SIG-M5 (cell line): ENCODE measurements at places on chromosomes 6 and 20.

- no peak for DNase-seq
These were observed 37.4 kb downstream of the GNAS start for GRCh38 chr20:58889798-58890517.

DNA sequence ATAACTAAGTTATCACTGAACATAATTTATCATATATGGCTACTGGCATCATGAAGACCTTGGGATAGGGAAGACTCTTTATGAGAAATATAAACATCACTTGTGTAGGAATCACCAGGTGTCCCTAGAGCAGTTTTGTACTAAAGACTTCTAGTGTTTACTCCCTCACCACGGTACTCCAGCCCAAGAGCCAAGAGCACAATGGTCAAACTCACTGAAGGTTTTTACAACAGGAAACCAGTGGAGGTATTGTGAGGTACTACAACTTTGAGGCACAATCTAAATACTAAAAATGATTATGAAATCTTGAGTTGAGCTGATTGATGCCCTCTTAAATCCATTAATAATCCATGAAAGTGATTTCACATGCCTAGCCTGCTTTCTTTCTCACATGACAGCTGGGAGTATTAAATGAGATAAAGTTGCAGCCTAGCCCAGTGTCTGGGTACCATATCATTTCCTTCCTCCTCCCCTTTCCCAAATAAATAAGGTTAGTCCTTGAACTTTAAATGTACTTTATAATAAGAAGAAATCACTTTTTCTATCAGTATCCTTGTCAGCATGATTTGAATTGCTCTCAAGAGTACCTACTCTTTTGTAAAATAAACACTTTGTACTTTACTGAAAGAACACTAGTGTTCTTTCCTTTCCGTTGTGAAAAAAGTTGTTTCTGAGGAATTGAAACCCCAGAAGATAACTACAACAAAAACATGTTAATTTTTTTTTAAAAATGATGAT is 26.5 kb downstream of the GLO1 start:
- DNase-seq = no peak

DNA sequence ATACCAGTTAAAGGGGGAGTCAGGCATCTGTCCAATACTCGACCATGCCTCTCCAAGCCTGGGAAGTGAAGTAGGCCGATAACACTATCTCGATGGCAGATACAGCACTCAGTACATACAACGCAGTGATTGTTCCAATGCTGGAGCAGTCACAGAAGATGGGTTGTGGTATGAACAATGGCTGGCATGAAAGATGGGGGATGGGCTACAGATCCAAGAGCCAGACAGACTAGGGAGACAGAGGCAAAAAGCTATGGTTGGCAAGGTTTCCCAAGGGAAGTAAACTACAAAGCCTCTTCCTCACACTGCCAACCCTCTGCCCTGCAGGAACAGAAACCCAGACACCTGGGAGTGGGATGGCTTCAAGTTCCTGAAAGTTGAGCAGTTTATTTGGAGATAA is 19.2 kb downstream of the FKBP1A start:
- DNase-seq = no peak

GRCh38 chr6:35258858-35259193 is 709 bp upstream of the ZNF76 start:
- no peak for DNase-seq

- DNase-seq = no peak
These were observed 115.1 kb downstream of the MAN1A1 start for GRCh38 chr6:119234457-119234856.

DNA sequence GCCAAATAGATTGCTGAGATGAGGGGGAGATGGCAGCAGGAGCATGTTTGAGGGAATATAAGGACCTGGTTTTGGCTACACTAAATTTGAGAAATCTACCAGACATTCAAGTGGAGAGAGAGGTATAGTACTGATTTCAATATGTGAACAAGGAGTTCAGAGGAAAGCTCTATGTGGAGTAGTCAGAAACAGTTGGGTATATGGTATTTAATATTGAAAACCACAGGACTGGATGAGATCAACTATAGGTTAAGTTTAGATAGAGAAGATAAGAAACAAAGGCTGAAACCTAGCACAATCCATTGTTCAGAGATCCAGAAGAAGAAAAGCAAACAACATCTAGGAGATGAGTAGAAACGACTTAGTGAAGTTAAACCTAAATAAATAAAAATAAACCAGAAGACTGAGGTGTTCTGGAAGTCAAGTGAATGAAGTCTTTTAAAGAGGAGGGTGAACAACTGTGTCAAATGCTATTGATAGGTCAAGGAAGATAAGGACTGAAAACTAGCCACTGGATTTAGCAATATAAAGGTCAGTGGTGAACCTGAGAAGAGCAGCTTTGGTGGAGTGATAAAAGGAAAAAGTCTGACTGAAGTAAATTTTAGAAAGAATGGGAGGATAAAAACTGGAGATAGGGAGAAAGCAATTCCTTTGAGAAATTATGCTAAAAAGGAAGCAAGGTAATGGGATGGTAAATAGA is 121.2 kb upstream of the RUNX2 start:
- DNase-seq = no peak

- DNase-seq = no peak
These were observed 23.3 kb downstream of the ADGRG6 start for GRCh38 chr6:142325111-142325510.

DNA sequence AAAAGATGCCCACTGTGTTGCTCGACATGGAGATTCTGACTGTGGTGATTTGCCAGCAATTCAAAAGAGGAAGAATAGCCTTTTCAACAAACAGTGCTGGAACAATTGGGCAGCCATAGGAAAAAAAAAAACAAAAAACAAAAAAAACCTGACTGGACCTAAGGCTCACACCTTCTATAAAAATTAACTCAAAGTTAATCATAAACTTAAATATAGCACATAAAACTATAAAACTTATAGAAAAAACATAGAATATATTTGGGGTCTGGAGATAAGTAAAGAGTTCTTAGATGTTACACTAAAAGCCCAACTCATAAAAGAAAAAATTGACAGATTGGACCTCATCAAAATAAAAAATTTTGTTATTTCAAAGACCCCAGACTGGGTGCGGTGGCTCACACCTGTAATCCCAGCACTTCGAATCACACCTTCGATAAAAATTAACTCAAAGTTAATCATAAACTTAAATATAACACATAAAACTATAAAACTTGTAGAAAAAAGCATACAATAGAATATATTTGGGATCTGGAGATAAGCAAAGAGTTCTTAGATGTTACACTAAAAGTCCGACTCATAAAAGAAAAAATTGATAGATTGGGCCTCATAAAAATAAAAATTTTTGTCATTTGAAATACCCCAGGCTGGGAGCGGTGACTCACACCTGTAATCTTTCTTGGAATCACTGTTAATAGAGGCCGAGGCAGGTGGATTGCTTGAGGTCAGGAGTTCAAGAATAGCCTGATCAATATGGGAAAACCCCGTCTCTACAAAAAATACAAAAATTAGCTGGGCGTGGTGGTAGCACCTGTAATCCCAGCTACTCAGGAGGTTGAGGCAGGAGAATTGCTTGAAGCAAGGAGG is 115.6 kb upstream of the FAM83B start:
- DNase-seq = no peak

DNA sequence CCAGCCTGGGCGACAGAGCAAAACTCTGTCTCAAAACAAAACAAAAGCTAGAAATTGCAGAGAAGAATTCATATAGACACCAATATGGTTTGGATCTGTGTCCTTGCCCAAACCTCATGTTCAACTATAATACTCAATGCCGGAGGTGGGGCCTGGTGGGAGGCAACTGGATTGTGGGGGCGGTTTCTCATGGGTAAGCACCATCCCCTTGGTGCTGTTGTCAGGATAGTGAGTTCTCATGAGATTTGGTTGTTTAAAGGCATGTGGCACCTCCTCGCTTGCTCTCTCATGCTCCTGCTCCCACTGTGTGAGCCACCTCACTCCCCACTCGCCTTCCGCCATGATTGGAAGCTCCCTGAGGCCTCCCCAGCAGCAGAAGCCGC is 15.2 kb downstream of the NINL start:
- no peak for DNase-seq

DNA sequence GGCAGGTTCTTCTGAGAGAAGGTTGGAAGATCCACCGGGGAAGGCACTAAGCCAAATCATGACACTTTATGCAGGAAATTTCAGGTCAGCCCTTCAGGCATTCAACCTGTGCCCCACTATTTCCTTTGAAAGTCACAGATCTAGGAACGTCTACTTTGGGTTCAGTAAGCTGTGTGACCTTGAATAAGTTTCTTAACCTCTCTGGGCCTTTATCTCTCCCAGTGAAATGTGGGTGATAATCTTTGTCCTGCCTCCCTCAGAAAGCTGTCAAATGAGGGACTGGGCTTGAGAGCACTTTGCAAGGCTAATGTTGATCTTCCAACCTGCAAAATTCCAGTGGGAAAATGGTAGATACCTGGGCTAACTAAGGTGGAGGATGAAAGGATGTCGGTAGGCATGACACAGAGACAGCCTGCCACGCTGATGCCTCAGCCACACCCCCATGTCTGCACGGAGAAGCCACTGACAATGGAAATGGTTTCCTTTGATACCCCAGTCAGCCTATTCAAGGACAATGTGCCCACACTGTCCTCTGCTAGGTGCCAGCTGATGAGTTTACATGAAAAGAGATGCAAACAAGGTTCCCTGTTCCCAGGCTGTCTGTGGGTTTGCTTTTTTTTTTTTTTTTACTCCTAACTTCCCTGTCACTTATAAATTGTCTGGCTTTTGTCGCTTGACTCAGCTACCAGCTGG is 9.3 kb downstream of the BNIP5 start:
- no peak for DNase-seq

DNA sequence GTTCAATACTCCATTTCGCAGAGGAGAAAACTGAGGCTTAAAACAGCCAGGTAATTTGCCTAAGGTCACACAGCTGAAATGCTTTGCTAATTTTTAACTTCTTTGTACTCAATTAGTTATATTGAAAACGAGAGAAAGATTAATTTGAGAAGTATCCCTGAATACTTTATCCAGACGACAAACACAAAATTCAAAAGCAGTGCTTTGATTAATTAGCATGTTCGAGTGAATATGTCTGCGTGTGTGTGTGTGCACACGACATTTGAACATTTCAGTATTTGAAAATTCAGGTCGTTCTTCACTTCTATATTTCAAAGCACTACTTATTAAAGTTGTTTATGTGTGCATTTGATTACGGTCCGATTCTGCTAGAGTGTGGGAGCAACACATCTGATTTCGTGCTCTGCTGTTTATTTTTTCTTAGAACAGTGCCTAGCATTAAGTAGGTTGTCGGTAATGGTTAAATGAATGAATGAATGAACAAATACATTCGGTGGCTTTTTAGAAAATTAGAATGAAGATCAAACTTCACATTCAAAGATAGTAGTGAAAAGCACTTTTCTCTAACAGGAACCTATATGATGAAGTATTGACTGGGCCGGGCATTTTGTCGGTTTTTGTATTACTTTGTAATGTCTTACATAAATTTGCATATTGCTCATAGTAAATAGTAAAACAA is 36.9 kb upstream of the SYNCRIP start:
- no peak for DNase-seq

- no peak for DNase-seq
These were observed 64.3 kb downstream of the BCAS4 start for GRCh38 chr20:50859161-50859560.

- DNase-seq = no peak
These were observed 113.4 kb downstream of the MAP3K4 start for GRCh38 chr6:161104966-161105365.

DNA sequence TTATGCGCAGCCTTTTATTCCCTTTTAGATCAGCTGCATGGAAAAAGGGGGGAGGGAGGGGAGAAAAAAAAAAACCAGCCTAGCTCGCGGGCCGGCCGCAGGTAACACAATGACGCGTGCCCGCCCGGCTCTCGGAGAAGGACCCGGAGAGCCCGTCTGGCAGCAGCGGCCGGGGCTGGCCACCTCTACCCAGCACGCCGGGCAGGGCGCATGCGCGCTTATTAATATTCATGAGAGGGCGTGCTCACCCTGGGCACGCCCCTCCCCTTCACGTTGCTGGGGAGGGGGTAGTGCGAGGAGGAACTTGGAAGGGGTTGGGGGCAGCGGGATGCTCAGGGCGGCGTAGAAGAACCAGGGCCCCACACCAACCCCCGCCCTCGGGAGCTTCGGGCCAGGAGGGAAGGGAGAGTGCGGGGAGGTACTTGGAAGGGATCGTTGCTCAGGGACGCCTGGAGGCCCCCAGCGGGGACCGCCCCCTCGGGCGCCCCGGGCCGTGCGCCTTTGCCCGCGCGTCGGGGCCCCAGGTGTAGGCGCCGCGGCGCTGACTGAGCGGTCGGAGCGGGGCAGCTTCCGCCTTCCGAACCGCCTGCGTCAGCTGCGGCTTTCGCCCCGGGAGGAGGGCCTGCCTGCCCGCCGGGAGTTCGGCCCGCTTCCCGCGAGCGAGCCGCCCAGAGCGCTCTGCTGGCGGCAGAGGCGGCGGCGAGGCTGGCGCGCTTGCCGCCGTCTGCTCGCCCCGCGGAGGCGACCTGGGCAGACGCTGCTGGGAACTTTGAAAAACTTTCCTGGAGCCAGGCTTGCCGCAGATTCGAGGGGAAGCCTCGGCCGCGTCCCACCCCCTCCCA is at the start of gene JAG1:
JAG1 (minus strand) TSS at position 158 of the 842 bp plus-strand sequence. CDS start 469 bp downstream, outside the sequence.
- no peak for DNase-seq

DNA sequence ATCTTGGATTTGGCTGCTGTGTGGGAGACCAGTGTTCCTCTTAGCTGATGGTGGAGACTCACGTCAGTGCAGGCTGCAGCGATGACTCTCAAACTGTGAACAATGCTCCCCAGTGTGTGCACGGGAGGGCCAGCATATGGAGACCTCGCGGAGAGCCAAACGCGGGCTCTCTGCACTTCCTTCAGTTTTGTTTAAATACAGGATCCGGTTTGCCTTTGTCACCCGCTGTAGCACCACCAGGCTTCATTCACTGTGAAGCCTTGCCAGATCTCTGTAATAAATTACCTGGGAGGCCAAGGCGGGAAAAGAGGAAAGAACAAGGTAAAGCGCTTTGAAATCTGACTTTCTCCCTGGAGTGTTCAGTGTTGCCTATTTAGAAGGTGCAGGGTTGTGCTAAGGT is 30.7 kb upstream of the TMEM14A start:
- DNase-seq = no peak

- DNase-seq = no peak
These were observed 15.4 kb upstream of the ERVFRD-1 start for GRCh38 chr6:11126876-11127275.

DNA sequence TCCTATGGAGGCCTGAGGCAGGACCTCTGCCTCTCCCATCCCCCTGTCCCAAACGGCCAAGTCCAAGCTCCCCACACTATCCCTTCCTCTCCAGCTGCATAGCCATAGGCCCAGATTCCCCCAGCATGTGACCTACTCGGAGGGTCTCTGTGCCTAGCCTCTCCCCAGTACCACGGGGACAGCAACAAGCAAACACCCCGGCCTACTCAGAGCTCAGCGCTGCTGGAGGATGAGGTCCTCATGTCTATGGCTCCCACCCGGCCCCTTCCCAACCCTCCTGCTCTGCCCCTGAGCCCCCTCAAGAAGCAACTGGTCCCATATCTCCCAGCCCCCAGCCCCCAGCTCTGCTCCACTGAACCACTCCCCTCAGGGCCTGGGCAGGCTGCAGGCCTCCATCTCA is 24.2 kb downstream of the RNASET2 start:
- no peak for DNase-seq
